ENCODE measurements at places on chromosomes 6 and 20.

GRCh38 chr6:33375143-33375671, 16.4 kb upstream of the KIFC1 start:
- DNase-seq: peak; percentile 82

GRCh38 chr6:105748737-105749161, 337.4 kb upstream of the PRDM1 start:
- peak; percentile 41 for DNase-seq

GRCh38 chr6:112956696-112957535, 609.8 kb downstream of the RFPL4B start:
- DNase-seq: peak; percentile 97

DNA sequence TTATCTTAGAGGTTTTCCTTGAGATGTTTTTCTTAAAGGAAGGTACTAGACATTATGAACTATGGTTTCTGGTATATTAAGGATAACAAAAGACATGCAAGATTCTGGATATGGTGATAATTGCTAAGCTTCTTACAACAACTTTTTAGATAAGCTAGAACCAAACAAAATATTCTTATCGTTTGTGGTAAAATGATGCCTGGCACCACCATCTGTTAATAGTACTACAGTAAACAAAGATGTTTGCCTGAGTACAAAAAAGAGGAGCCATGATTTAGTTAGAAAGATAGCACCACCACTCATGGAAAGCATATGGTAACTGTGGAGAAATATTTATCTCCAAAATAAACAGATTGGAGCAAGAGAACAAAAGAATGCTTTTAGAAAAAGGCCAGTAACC, 747.3 kb downstream of the COL12A1 start:
- no peak for DNase-seq

DNA sequence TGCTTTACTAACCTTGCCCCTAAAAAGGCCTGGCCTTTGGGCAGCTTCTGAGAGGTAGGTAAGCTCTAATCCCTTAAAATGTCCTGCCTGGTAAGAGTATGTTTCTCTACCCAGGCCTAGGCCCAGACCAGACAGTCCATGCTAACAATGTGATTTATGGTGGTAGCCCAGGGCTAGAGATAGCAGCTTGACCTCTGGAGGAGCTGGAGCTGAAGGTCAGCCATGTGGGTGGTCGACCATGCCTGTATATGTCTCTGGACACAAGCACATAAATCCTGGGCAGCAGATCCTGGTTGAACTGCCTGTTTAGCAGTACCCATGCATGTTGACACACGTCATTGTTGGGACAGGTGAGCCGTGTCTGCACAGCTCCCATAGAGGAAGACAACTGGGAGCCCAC, 62.1 kb upstream of the PHACTR1 start:
- no peak for DNase-seq

DNA sequence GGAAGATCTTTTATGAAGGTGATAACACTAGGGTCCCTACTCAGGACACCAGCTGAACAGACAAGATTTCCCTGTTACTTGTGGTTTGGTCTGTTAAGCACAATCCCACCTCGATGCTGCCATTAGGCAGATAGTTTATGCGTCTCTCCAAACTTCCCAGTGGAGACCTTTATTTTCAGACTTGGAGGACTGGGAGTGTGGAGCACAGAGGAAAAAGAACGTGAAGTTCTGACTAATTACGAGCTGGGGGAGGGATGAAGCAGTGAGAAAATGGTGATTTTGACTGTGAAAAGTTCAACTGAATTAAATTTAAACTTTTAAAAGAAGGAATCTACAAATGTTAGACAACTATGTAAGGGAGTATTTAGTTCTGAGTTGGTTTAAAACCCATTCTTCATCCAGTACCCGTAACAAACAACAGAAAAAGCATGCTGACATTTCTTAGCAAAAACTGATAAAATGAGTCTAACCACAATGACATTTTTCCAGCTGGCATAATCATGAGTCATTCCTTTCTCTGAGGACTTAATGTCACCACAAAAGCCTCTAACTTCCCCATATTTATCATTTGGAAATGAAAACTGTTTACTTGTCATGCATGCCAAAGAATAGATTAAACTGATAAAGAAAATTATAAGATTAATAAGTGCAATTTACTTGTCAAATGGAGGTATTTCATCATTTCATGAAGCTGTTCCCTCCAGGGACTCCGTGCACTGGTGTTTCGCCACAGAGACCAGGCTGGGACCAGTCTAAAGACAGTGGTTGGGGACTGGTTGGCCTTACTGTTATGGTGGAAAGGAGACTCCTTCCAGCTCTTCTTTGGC, 113.3 kb upstream of the SSTR4 start:
- DNase-seq: peak; percentile 54

DNA sequence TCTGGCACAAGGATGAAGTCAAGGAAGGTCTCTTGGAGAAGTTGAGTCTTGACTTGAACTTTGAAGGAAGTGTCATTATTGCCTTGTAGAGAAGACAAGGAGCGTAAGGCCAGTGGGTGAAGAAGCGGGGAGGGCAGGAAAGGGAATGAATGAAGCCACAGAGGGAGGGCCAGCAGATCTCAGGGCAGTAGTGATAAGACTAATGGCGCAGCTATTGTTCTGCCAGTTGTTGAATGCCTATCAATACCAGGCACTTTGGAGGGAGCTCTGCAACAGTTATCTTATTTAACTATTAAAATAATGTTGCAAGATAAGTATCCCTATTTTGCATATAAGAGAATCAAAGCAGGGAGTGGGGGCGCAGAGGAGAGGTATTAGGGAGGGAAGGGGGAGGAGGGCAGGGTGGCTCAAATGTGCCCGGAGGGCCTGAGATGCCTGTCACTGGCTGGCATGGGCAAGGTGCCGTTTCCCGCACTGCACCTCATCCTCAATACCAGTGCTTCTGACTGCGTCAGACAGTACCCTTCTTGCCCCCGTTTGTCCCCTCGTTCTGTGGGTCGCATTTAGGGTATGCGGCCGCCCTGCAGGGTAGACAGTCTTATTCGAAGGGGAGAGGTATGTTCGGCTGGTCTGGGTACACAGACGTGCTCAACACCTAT, 109.8 kb downstream of the ZDHHC14 start:
- no peak for DNase-seq

GRCh38 chr6:157790548-157791160, 32.4 kb upstream of the SNX9 start:
- DNase-seq: no peak

- no peak for DNase-seq
Measured at GRCh38 chr6:63295553-63296194, 24.1 kb downstream of the LGSN start.

DNA sequence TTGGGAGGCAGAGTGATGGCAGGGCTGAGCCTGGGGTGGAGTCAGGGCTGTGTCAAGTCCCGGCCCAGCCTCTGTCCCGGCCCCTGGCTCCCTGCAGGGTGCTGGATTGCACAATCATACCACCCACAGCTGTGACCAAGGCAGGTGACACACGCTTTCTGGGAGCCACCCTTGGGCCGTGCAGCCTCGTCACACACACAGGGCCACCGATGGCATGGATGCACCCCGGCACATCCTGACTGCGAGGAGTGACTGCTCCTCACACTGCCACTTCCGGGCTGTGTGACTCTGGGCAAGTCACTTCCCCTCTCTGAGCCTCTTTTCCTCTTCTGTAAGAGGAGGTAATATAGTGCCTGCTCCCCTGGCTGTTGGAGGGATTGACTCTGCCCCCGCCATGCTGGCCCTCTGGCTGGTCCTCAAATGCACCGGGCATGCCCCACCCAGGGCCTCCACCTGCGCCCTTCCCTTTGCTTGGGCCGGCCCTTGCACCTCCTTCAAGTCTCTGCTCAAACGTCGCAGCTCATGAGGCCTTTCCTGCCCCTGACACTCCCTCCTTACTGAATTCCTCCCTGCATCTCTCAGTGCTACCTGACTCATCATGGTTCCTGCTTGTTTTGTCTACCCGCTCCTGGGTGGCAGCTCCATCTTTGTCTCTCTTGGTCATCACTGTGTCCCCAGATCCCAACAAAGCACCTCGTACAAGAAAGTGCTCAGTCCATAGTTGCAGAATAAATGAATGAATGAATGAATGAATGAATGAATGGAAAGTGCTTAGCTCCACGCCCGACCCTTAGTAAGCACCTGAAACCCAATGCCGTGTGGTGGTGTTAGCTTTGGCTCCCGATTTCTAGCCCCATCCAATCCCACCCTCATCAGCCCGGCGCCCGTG, 93.5 kb downstream of the CEBPB start:
- DNase-seq: no peak

DNA sequence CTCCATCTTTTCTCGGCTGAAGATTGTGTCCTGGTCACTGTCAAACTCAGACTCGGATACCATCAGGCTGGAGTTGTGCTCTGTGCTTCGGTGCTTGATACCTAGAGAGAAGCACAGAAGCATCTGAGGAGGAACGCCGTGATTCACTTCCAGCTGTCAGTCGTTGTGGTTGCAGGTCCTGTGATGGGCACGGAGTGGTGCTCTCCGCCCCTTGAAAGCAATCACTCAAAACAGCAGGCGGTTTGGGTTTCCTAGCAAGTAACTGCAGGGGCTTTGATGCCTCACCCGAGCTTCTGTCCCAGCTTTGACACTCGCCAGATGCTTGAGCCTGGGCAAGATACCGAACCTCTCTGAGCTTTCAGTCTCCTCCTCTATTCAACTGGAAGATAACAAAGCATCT, 52.5 kb downstream of the ALDH5A1 start:
- DNase-seq: no peak

DNA sequence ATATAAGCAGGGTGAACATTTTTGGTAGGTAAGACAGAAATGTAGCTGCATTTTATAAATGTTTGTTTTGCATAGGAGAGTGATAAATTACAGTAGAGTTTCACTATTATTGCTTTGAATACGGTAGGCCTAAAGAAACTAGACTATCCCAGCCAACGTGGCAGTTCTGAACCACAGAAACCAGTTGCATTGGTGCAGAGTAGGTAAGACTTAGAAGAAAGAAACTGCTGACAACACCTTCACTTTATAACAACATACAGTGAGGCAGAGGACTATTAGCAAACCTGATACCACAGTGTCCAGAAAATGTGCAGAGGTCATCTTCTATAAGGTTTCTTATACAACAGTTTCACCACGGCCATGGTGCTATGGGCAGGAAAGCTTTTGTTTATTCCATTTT, 566.1 kb downstream of the KIF16B start:
- no peak for DNase-seq

DNA sequence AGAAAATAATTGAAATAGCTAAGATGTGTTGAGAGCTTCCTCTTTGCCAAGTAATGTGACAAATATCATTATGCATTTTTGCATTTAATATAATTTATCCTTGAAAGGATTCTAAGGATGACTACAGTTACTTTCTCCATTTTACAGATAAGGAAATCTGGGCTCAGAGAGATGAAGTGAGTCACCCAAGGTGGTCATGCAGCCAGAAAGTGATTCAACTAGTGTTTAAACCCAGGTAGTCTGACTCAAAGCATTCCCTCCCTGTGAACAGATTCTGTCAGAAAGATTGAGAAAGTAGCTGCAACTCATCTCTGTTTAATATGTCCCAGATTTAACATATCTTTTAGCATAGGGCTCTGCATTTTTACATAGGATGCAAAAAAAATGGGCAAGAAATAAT, 28.1 kb downstream of the NRSN1 start:
- DNase-seq: no peak

- no peak for DNase-seq
Measured at GRCh38 chr20:48824830-48825565, 2.8 kb downstream of the PREX1 start.

DNA sequence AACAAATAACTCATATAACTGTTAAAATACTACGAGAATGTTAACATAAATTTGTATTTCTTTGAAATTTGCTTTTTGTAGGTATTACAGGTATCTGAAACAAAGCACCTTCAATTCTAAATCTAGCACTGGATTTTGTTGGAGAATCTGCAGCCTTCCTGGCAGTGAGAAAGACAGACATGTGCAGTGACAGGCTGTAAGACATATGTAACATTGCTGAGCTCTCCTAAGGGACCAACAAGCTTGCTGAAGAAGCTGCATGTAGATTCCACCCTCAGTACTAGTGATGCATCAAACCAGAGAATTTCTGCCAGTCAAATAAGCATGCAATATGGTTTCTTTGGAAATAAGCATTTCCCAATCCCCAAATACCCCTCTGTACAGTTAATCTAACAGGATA, 20.5 kb upstream of the KIAA1586 start:
- DNase-seq: no peak

GRCh38 chr6:146106532-146106931, 77.7 kb downstream of the GRM1 start:
- DNase-seq: no peak

DNA sequence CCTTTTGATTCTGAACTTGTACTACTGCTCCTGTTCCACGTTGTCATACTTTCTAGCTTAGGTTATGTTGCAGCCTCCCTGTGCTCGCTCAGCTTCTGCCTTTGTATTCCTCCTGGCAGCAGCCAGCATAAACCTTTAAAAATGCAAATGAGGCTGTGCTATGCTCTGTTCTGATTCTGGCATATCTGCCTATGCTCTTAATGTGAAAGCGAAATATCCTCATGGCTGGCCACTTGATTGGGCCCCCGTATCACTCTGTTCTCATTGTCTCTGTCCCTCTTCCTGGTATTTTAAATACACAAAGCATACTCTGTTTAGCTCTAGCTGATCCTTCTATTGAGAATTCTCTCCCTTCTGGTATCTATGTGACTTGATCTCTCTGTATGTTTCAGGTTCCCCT, 139.0 kb downstream of the JARID2 start:
- no peak for DNase-seq

DNA sequence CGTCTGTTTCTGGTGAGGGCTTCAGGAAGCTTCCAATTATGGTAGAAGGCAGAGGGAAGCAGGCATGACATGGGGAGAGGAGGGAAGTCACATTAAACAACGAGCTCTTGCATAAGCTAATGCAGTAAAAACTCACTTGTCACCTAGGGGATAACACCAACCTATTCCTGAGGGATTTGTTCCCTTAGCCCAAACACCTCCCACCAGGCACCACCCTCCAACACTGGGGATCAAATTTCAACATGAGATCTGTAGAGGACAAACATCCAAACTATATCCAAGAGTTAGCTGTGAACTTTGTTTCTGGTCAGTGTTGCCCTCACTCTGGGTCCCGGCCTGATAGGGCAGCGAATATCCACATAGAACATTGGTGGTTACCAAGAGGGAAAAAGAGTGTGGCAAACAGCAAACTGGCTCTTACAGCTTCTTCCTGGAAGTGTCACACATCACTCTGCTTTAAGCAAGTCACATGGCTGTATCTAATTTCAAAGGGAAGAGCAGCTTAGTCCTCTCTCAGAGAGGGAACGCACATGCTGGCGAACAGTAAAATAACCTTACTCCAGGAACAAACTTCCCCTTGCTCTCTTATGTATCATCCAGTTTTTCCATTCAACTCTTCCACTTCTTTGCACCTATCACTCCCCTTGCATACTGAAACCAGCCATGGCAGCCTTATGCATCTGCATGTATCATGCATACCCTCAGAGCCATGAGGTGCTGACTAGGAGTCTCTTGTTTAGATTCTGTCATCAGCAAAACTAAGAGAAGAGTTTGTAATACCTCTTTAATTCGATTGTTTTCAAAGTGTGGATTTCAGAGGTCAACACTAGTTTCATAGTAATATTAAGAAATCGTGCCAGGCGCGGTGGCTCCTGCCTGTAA, 4.8 kb upstream of the MOCS1 start:
- DNase-seq: no peak

GRCh38 chr6:141658696-141659095, 474.0 kb upstream of the GJE1 start:
- no peak for DNase-seq
